ENCODE measurements at places on chromosomes 7 and 10.

DNA sequence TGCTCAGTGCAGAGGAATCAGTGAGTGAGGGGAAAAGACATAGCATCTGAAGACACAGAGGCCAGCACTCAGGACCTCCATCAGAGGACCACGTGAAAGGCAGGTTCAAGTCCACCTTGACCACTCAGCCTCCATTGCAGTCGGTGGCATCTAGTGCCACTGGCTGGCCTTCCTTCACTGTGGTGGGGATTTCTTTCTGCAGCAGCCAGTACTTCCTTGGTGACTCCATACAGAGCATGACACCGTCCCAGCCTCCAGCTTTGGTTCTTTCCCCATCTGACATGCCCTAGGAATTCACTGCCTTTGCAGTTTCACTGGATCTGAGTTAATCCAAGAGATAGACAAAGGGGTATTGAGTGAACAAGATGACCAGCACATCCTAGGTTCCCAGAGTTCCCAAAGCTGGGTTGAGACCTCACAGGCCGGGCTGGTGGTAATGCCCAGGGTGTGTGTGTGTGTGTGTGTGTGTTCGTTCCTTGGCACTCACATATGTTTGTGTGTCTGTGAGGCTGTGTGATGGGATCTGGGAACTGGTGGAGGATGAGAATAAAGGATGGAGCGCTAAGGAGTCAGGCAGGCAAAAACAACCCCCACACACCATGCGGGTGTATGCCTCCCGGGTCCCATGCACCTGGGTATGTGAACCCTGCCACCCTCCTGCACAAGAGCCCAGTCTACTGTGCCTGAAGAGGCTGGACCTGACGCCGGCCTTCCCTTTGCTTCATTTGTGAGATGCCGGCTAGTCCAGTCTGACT, 57.8 kb downstream of the SYPL1 start:
- DNase-seq: no peak

GRCh38 chr10:107072786-107073185, 91.7 kb downstream of the SORCS1 start:
- no peak for DNase-seq

- no peak for DNase-seq
Measured at GRCh38 chr7:143360788-143361551, 1.5 kb downstream of the FAM131B start.

DNA sequence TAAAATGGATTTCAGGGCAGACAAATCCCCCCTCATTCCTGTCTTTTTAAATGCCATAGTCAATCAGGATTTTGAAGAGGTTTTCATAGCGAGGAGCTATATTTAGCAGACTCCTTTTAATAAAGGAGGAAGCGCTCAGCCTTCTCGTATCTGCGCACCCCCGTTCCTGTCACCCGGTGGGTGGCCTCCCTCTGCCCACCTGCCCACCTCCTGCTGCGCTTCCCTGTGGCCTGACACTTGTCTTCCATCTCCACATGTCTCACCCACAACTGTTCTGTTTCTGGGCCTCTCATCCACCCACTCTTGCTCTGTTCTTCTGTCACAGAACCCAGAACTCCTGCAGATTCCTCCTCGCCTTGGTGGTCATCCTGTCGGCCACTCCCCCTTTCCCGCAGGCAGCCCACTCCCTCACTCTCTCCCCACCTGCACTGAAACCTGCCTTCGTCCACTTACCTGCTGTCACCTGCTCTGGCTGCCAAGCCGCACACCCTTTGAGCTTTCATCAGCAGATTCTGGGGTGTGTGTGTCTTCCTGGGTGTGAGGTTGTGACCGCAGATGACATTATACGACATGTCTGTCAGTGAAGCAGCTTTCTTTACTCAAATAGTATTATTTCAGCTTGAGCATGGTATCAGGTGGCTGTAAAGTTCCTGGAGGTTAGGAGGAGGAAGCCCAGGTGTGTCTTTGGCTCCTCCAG, 163.5 kb upstream of the AGK start:
- no peak for DNase-seq

GRCh38 chr7:128941323-128941890, 3.7 kb downstream of the IRF5 start:
- no peak for DNase-seq

DNA sequence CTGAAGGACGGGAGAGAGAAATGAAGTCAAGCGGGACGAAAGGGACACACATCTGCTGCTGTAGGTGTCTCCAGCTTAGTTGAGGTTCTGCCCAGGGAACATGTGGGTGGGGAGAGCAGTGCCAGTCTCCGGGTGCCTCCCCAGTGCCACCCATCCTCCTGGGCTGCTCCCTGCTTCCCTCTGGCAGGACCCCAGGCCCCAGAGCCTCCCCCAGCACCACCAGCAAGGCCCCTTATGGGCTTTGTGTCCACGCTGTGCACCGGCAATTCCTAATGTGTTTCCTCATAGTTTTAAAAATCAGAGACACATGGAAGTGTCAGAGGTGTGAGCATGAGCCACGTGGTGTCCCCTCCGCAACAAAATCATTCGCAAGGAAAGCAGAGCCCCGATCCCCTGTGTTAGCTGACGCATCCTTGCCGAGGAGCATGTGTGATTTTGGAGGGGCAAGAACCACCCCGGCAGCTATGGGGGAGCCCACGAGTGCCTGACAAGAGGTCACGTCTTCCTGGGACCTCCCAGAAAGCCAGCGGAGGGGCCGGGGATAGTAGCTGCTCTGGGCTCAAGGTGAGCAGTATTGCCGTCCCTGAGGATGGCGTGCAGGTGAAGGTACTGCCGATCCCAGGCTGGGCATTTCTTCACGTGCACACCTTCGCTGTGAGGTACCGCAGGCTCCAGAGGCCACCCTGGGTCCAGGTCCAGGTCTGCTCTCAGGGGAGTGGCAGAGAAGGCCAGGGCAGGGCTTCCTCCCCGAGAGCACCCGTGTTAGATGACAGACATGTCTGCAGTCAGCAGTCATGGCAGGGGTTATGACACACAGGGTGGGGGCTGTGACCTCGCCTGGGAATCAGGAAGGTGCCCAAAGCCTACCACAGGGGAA, 448.2 kb upstream of the FOXK1 start:
- no peak for DNase-seq

DNA sequence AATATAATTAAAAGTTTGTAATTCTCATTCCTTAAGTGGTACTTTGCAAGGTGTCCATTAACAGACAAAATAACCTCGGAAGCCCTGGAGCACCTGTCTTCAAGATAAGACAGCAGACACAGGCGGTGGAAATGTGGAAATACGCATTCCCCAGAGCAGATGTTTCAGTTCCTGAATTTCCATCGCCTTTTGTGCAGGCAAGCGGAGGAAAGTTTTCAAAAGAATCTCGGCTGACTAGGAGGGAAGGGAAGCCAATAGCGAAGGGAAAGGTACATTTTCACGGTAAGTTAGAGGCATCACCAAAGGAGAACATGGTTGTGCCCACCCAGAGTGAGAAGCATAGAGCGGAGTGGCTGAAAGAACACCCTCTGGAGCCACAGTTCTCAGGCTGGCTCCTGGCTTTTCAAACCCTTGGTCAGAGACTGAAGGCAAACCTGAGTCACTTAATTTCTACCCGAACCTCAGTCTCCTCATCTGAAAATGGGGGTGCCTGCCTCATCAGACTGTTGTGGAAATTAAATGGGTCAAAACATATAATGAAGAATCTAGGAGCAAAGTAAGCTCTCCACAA, 13.6 kb downstream of the CPA1 start:
- no peak for DNase-seq

DNA sequence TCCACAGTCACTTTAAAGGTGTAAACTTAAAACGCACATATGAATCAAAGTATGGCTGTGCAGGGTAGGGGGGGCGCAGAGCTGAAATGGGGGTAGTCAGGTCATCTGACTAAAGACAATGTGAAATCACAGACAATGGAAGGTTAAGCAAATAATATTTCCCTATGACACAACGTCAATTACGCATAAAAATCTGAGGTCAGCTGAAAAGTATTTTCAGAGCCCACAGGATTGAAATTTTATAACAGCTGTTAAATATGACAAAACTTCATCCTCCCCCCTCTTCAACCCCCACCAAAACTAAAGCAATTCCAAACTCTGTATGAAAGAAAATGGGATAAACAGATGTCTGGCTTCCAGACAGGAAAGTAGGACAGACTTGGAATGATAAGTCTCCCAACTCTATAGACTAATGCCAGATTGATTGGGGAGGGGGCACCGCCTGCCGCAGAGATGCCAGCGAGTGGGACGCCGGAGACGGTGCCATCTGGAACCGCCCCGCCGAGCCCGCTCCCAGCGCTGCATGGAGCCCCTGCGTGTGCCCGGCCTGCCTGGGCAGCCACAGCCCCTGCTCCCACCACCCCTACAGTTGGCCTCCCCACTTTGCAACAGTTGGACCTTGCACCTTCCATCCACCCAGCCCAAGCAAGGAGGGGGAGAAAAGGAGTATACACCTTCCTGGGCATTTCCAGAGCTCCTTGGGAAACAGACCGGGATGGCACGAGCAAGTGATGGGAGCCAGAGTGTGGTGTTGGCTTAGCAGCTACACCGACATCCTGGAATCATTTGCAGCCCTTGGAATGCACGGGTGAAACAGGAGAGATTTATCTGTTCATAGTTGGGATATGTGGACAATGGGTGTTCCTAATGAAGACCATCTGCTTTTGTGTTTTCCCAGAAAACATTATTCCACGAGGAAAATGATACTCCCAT, 10.7 kb downstream of the EBF3 start:
- no peak for DNase-seq

DNA sequence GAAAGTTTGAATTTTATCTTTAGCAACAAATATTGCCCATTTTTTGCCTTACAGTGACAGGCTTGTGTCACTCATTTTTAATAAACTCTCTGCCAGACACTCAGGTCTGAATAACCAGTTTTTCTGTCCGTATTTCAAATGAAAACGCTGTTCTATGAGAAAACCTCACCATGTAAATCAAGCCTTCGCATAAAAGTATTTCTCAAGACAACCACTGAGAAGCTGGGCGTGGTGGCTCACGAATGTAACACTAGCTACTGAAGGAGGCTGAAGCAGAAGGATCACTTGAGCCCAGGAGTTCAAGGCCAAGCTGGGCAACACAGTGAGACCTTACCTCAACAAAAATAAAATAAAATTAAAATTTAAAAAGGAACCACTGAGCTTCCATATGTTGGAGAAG, 339.3 kb downstream of the PARD3 start:
- no peak for DNase-seq

DNA sequence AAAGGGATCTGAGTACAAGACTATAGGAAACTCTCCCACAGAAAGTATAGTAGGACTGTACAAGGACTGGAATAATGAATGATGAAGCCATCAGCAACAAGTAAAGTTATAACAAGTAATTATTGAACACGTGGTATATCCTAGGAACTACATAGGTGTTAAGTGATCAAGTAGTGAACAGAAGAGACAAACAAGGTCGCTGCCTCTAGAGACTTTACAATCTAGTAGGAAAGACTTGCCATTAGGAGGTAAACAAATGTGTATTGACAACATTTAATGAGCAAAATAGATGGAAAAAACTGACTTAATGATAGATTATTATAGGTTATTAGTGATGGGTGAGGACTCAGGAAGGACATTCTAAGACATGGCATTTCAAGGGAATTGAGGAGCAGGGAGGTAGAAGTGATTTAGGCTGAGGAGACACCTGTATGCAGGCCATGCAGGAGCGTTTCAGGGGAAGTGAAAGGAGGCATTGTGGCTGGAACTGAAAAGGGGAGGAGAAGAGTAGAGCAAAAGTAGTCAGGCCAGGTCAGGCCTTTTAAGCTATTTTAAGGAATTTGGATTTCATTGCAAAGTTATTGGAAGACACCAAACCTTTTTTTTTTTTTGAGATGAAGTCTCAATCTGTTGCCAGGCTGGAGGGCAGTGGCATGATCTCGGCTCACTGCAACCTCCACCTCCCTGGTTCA, 8.5 kb upstream of the GLCCI1 start:
- DNase-seq: no peak

DNA sequence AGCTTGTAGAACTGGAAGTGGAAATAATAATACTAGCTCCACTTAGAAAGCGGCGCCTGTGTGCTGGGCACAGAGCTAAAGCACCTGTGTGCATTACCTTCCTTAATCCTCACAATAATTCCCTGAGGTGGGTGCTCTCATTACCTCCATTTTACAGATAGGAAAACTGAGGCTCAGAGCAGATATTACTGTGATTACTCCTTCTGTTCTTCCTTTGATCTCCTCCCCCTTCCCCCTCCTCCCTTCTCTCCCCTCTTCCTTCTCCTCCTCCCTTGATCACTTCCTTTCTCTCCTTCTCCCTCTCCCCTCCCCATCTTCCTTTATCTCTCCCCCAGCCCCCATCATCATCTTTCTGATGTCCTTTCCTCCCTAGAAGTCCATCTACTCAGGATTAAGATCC, 55.0 kb downstream of the C10orf105 start:
- DNase-seq: no peak

DNA sequence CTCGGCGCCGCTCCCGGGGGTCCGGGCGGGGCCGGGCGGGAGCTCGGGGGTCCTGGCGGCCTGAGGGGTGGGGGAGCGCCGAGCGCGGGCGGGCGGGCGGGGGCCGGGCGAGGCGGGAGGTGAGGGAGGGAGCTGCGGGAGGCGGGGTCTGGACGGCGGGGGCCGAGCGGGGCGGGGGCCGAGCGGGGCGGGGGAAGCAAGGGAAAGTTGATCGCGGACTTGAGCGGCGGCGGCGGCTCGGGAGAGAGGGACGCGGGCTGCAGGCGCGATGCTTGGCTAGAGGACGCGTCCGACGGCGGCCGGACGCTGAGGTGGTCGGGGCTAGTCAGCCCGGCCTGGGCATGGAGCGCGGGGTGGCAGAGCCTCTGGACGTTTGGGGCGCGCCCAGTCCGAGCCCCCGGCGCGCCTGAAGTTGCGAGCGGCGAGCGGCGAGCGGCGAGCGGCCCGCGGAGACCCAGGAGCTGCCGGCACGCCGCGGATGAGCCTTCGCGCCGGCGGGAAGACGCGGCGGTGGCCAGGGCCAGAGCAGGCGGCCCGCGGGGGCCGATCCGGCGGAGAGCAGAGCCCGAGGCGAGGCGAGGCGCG, at the start of gene CDH23:
Gene CDH23, plus strand, starts transcription at position 210 of the 585 bp plus-strand sequence. CDS start 42,912 bp downstream, outside the sequence.
- DNase-seq: no peak

GRCh38 chr10:110783509-110784107, 88.1 kb upstream of the PDCD4 start:
- peak; percentile 19 for DNase-seq

DNA sequence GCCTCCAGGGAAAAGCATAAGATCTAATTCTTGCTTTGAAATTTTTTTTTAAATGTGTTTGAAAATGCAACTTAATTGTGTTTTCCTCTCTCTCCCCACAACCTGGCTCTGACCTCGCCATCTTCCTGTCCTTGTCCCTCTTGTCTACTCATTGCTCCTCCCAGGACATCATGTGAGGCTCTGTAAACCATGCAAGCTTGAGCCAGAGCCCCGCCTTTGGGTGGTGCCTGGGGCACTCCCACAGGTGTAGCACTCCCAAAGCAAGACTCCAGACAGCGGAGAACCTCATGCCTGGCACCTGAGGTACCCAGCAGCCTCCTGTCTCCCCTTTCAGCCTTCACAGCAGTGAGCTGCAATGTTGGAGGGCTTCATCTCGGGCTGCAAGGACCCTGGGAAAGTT, 9.8 kb upstream of the CDHR1 start:
- no peak for DNase-seq
